Cardiac muscle cell (in vitro differentiated cells and primary cell): ENCODE measurements at places on chromosomes 7 and 10. TPM values are rescaled to one million over a fixed set of nuclear protein-coding genes. Genes with fewer than 3 reads are reported as not detected.

The C10orf67 gene
- total RNA-seq: 0.11 and 0.33 TPM in 2 replicates

The PRR15 gene
- 4.9 and 8.9 TPM in 2 replicates for total RNA-seq

The PNLIPRP2 gene
- total RNA-seq: not detected in 2 replicates

- DNase-seq: no peak
- peaks cover 49% of the 10 kb centered on the region for H3K36me3 ChIP-seq
- H3K27ac ChIP-seq: no peak overlapping the region
- no peaks in the 10 kb centered on the region for H3K27me3 ChIP-seq
- H3K4me3 ChIP-seq: no peak overlapping the region
Observed at GRCh38 chr10:17231788-17232187, 3.7 kb downstream of the VIM start.
